ENCODE measurements at places on chromosomes 12 and 14. TPM values are rescaled to one million over a fixed set of nuclear protein-coding genes. Genes with fewer than 3 reads are reported as not detected.

Gene CALCOCO1
- total RNA-seq: 214 TPM

Gene PTPN6
- 2.9 TPM for total RNA-seq

Gene ZFYVE26
- total RNA-seq: 16.5 TPM

Gene KLHL33
- total RNA-seq: 0.53 TPM

Gene LMO3
- total RNA-seq: 3.2 TPM

Gene NEMP1
- 3.2 TPM for total RNA-seq

Gene SERPINA6
- not detected for total RNA-seq

Gene DDX11
- 5.9 TPM for total RNA-seq

Gene SMOC1
- total RNA-seq: 0.56 TPM

Gene CCDC198
- total RNA-seq: not detected

Gene TSPAN8
- total RNA-seq: 0.75 TPM

Gene SLC17A8
- total RNA-seq: 0.08 TPM

Gene AMN1
- total RNA-seq: 13.8 TPM

Gene RILPL1
- 110 TPM for total RNA-seq

Gene JPH4
- total RNA-seq: 0.13 TPM

Gene MANSC4
- total RNA-seq: not detected

Gene MYF6
- total RNA-seq: not detected

Gene GRIP1
- total RNA-seq: 5.6 TPM

Gene CLEC9A
- total RNA-seq: not detected

Gene CCDC175
- not detected for total RNA-seq

Gene MTHFD1
- total RNA-seq: 73.8 TPM

Gene C12orf54
- total RNA-seq: not detected

Gene PDE3A
- total RNA-seq: 294 TPM

Gene ADAMTS20
- total RNA-seq: not detected

Gene WSCD2
- 2.7 TPM for total RNA-seq

Gene AQP2
- not detected for total RNA-seq

Gene SCN8A
- not detected for total RNA-seq

Gene MUCL1
- not detected for total RNA-seq

Gene SLC7A7
- 16.1 TPM for total RNA-seq

Gene NEUROD4
- total RNA-seq: not detected

Gene GPR65
- total RNA-seq: 0.28 TPM

Gene AMDHD1
- total RNA-seq: 0.49 TPM

Gene ARL1
- 113 TPM for total RNA-seq

Data from heart right ventricle (tissue), 16 donors.